ENCODE measurements at places on chromosomes 2 and 18.

- no peak for DNase-seq
Observed at GRCh38 chr2:85462322-85462721, 43.8 kb downstream of the SH2D6 start.

GRCh38 chr18:25935356-25935755 is 155.1 kb downstream of the SS18 start:
- no peak for DNase-seq

- DNase-seq: peak; percentile 61
Observed at GRCh38 chr2:104733226-104733943, 120.5 kb upstream of the POU3F3 start.

GRCh38 chr2:221635949-221636348 is 63.8 kb upstream of the EPHA4 start:
- no peak for DNase-seq

GRCh38 chr2:55901322-55901721 is 22.3 kb downstream of the EFEMP1 start:
- no peak for DNase-seq

GRCh38 chr18:48003426-48004349 is 73.2 kb upstream of the SMAD2 start:
- DNase-seq: no peak

DNA sequence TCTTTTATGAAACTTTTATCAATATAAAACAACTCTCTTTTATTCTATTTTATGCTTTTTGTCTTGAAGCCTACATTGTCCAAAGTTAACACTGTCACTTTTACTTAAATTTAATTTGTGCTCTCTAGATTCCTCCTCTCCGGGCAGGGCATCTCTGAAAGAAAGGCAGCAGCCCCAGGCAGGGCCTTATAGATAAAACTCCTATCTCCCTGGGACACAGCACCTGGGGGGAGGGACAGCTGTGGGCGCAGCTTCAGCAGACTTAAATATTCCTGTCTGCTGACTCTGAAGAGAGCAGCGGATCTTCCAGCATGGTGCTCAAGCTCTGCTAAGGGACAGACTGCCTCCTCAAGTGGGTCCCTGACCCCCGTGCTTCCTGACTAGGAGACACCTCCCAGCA is 447.7 kb upstream of the FANCL start:
- no peak for DNase-seq

- DNase-seq: no peak
Observed at GRCh38 chr2:231371430-231372054, 24.0 kb upstream of the B3GNT7 start.

GRCh38 chr2:39618736-39619135 is 47.0 kb upstream of the TMEM178A start:
- DNase-seq: no peak

DNA sequence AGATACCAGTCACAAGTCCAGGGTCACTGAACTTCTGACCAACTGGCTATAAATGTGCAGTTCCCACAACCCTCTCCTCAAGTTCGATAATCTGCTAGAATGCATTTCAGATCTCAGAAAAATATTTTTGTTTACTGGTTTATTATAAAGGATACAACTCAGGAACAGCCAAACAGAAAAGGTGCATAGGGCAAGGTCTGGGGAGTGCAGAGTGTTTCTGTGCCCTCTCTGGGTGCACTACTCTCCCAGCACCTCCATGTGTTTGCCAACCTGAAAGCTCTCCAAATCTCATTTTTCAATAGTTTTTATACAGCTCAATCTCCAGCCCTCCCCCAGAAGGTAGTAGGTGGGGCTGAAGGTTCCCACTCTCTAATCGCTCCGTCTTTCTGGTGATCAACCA is 85.2 kb downstream of the SKA1 start:
- DNase-seq: no peak

DNA sequence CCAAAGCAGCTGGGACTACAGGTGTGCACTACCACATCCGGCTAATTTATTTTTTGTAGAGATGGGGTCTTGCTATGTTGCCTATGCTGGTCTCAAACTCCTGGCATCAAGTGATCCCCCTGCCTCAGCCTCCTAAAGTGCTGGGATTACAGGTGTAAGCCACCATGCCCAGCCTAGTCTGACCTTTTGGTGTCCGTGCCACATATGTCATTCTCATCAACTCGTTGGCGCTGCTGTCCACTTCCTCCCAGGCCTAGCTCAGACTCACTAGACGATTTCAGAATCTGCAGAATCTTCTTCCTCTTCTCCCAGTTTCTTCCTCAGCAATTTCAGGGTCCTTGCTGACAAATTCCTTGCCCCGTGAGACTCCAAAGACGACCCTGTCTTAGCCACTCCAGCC is 39.8 kb upstream of the DNMT3A start:
- peak; percentile 9 for DNase-seq

DNA sequence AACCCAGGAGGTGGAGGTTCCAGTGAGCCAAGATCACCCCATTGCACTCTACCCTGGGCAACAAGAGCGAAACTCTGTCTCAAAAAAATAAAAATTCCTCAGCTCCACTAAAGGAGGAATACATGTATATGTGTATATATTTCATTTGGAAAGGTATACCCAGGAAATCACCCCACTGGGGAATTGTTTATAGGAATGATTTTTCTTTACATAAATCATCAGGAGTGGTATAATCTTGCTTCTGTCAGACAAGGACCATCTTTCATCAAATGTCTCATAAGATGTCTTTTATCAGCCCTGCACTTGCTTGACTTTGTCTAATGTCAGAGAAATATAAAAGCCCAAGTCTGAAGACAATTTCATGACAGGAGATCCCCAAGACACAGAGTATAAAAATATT is 709.1 kb downstream of the LRRTM4 start:
- no peak for DNase-seq

GRCh38 chr2:41579806-41580205 is 468.0 kb upstream of the PKDCC start:
- DNase-seq: no peak

DNA sequence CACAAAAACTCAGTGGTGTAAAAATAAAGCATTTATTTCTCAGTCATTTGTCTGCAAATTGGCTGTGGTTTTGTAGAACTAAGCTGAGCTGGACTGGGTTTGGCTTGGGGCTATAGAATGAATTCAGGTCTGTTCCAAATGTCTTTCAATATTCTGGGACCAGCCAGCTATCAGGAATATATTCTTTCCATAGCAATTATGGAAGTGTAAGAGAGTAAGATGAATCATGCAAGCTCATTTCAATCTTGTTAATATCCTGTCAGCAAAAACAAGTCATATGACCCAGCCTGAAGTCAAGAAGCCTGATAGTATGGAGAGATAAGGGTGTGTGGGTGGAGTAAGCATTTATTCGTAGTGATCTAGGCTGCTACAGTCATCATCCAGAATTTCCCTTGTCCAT is 481.0 kb upstream of the CDH2 start:
- DNase-seq: no peak

GRCh38 chr2:126784621-126785020 is 114.1 kb upstream of the TEX51 start:
- DNase-seq: no peak

DNA sequence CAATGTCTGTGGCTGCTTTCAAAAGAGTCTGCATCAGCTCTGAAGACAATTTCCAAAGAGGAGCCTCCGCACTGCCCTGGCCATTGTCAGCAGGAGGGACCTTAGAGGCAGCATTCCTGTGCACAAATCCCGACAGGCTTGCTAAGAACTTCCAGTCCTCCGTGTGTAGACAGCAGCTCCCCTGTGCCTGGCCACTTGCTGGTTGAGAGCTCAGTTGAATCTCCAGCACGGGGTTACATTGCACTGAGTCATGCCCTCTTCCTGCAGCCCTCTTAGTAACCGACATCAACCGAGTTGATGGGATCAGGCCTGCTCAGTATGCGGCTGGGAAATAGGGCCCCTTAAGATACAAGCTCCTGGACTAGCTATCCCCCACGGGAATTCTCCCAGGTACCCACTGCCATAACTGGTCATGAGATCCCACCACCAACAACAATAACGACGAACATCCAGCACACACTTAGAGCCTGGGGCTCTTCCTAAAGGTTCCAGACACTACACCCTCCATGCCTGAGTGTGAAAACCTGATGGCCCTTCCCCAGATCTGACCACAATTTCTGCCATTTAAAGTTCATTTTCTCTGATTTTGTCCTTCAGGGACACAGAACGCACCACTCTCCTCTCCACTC is 12.0 kb downstream of the ATP6V1B1 start:
- DNase-seq: no peak

DNA sequence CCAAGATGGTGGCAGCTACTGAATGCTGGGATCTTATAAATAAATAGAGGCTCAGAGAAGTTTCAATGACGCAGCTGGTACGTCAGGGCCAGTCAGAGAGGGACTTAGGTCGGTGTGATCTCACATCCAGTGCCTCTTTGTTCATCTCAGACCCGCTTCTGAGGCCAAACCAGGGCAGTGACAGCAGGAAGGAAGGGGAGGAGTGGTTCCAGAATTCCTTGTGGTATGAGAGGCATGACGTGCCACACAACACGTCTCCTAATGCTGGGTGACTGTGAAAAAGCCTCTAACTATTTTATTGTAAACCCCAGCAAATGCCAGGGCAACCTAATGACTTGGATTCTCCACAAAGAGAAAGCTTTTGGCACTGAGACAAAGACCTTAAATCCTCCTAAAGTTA is 423.3 kb downstream of the LPIN1 start:
- DNase-seq: no peak

- no peak for DNase-seq
Observed at GRCh38 chr2:83595121-83595690, 863.9 kb downstream of the SUCLG1 start.

DNA sequence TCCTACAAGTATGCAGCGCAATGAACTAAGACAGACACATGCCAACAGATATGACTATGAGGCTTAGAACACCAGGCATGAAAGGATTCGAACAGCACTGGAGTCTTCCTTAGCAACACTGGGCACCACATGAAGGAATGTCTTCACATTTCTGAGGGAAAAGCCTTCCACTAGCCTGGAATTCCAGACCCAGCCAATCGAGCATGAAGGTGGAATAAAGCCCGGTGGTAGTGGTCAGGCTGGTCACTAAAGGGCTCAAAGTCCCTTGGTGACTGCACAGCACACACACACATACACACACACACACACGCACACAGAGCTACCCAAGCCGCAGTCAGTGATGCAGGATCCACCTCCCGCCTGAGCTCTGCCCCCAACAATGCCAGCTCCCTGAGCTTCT is 19.7 kb upstream of the SFXN5 start:
- DNase-seq: peak; percentile 36

GRCh38 chr2:45043174-45043573 is 33.9 kb upstream of the SIX2 start:
- peak; percentile 25 for DNase-seq

- no peak for DNase-seq
Observed at GRCh38 chr2:241636182-241637017, 558 bp downstream of the THAP4 start.

Data from Caco-2 (cell line).